ENCODE measurements at places on chromosomes 4 and X.

GRCh38 chr4:158327525-158327924 is 117.2 kb downstream of the TMEM144 start:
- DNase-seq, result no peak

- DNase-seq, result no peak
These were observed 3.4 kb upstream of the GK start for GRCh38 chrX:30649859-30650258.

DNA sequence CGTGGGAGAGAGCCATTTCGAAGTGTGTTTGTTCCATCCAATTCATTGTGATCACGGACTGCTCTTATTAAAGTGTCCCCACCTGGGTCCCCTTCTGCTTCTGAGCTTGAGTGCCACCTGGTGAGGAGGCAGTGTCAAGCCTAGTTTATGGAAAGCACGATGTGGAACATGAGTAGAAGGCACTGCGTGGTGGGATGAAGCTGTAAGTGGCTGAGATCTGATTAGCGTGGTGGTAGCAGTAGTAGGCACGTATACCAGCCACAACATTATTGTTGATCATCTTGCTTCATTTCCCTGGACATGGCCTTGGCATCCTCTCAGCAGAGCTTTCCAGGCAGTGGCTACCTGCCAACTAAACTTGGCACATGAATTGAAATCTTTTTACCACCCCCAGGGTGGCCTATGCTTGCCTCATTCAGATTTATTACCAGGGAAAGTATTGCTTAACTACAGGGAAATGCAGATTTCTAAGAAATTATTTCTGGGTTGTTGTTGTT is 46.4 kb downstream of the GPAT3 start:
- DNase-seq, result no peak

DNA sequence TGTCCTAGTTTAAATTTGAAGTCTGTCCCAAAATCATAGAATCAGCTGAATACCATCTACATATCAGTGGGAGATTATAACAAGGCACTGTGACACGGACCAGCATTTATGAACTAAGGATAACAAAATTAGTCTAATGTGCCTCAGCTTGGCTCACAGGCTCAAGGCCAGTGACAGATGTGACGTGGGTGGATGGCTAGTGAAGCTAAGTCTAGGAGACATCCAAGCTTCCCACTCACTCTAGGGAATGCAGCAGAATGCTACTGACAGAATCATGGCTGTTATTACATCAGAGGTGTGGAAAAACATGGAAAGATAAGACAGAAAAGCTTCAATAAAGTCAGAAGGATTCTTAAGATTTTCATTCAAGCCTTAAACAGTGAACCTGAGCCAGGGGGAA is 329.9 kb downstream of the NAF1 start:
- DNase-seq, result no peak

GRCh38 chr4:182604953-182605352 is 312.2 kb downstream of the DCTD start:
- no peak for DNase-seq

DNA sequence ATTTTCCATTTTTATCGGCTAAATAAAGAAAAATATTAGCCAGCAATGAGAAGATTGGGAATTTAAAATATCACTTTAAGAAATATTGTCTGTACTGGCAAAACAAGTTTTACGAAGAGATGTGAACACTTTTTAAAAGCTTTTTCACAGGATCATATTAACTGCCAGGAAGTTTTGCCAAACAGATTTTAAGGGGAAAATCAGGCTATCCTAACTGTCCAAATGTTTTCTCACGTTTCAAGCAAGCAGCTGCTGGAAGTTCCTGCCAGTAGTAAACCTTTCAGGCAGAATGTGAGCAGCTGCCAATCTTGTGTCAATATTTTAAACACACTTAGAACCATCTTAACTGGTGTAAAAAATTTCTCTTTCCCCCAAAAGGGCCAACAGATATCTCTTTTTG is 101.1 kb downstream of the ADGRL3 start:
- no peak for DNase-seq

GRCh38 chrX:3378156-3378555 is 31.7 kb upstream of the MXRA5 start:
- DNase-seq, result no peak

DNA sequence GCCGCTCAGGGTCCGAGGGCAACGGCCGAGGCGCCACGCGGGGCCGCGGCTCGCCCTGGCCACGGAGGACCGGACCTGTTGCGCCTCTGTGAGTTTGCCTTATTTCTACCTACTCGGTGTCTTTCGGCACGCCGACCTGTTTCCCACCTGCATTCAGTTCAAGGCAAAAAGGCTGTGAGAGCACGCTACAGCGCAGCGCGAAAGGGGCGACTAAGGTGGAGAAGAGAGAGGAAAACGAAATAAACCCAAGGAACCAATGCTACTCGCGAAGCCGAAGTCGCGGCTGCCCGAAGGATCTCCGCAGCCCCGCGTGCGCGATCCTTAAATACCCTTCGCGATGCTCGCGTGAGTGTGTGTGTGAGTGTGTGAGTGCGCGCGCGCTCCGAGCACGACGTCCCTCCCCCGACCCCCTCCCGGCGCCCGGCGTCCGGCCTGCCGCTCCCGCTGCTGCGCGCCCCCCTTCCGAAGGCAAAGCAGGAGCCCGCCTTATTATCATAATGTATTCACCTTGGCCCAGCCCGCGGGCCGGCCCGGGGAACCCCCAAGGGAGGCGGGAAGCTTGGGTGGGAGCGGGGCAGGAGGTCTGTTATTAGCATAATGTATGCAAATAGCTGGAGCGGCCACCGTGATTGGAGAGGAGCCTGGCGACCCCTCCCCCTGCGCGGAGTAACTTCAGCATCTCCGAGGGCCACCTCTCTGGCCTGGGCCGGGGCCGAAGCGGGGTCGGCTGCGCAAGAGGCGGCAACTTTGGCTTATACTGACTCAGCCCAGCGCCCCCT is at the start of gene COL25A1:
COL25A1 (minus strand) TSS at position 298 of the 779 bp plus-strand sequence.
- peak; percentile 37 for DNase-seq

- no peak for DNase-seq
These were observed 522.0 kb downstream of the GRID2 start for GRCh38 chr4:92825791-92826190.

GRCh38 chrX:55135171-55135570 is 46.4 kb downstream of the PAGE2 start:
- DNase-seq, result no peak

- DNase-seq, result no peak
These were observed 68.9 kb downstream of the ENOX2 start for GRCh38 chrX:130834149-130834548.

GRCh38 chrX:46573331-46573891 is at the start of gene CHST7:
Gene CHST7 (plus strand): TSS chrX:46573765. CDS start chrX:46573932, 167 bp downstream.
- peak; percentile 36 for DNase-seq

GRCh38 chrX:68428431-68428830 is 4.9 kb downstream of the OPHN1 start:
- DNase-seq, result no peak

- no peak for DNase-seq
These were observed 4.1 kb downstream of the PITX2 start for GRCh38 chr4:110618581-110619462.

GRCh38 chrX:27796640-27797257 is 11.0 kb upstream of the MAGEB10 start:
- no peak for DNase-seq

DNA sequence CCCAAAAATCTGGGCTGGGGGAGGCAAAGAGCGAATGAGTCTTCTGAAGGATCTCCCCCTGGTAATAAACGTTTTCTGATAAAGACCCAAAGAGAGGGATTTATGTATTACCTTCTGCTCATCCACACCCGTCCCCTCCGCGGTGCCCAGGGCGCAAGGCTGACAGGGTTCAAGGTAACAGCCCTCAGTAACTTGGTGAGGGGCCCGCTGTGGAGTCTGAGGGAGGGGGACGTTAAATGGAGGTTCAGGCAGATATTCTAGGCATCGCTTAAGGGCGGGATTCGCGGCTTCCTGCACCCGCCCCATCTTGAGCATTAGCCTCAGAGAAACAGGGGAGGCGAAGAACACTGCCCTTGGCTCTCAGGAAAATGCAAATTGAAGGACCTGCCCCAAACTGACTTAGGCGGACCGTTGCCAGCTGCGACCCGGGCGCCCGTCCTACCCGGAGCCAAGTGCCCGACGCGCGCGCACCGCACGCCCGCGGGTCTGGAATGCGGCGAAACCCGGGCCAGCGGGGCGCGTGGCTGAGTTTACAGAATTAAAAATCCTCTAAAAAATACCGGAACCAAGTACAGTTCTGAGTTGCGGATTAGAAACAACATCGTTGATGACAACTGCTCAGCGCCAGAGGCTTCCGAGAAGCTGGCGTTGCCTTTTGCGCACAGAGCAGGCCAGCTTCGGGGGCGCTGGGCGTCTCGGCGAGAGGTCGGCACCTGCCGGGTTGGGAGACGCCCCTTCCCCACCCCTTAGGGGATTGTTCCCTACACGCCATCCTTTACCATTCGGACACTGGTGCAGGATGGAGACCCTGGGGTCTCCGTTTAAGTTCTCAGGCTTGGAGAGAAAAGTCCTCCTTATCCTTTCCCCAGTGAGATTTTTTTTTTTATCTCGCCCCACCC is 2.8 kb downstream of the HELT start:
- no peak for DNase-seq

DNA sequence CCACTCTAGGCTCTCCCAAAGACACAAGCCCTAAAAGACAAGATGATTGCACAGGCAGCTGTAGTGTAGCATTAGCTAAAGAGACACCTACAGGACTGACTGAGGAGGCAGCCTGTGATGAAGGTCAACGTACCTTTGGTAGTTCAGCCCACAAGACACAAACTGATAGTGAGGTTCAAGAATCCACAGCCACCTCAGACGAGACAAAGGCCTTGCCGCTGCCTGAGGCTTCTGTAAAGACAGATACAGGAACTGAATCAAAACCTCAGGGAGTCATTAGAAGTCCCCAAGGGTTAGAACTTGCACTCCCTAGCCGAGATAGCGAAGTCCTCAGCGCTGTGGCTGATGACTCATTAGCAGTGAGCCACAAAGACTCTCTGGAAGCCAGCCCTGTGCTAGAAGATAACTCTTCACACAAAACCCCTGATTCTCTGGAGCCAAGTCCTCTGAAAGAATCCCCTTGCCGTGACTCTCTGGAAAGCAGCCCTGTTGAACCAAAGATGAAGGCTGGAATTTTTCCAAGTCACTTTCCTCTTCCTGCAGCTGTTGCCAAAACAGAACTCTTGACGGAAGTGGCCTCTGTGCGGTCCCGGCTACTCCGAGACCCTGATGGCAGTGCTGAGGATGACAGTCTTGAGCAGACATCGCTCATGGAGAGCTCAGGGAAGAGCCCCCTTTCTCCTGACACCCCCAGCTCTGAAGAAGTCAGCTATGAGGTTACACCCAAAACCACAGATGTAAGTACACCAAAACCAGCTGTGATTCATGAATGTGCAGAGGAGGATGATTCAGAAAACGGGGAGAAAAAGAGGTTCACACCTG is 306.3 kb downstream of the ANK2 start:
- DNase-seq, result no peak

DNA sequence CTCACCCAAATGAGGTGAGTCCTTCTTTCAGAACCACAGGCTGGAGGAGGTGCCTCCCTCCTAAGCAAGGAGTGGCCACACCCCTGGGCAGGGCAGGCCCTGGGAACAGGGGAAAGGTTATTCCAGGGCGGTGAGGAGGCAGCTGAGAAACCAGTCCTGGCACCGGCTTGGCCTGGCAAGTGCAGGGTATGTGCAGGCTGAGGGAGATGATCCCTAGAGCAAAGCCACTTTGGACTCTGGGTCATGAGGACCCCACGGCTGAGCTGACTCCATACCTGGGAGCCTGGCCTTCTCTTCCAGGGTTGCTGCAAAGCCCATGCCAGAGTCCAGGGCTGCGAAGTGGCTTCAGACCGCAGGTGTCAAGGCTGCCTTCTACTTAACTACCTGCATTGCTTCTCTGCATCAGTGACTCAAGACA is 49.5 kb upstream of the HELT start:
- DNase-seq, result no peak

DNA sequence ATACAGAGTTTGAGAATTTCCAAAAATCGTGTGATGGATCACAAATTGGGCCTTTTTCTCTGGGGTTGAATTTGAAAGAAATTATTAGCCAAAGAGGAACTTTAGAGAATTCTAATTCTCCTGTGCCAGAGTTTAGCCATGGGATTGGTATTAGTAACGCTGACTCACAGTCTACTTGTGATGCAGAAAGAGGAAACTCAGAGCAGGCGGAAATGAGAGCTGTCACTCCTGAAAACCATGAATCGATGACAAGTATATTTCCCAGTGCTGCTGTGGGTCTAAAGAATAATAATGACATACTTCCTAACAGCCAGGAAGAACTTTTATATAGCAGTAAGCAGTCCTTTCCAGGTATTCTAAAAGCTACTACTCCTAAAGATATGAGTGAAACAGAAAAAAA is 64.9 kb downstream of the N4BP2 start:
- DNase-seq, result no peak

- no peak for DNase-seq
These were observed 17.2 kb upstream of the ARSJ start for GRCh38 chr4:113996599-113997177.

- no peak for DNase-seq
These were observed 13.1 kb downstream of the TCEAL7 start for GRCh38 chrX:103343105-103343504.

DNA sequence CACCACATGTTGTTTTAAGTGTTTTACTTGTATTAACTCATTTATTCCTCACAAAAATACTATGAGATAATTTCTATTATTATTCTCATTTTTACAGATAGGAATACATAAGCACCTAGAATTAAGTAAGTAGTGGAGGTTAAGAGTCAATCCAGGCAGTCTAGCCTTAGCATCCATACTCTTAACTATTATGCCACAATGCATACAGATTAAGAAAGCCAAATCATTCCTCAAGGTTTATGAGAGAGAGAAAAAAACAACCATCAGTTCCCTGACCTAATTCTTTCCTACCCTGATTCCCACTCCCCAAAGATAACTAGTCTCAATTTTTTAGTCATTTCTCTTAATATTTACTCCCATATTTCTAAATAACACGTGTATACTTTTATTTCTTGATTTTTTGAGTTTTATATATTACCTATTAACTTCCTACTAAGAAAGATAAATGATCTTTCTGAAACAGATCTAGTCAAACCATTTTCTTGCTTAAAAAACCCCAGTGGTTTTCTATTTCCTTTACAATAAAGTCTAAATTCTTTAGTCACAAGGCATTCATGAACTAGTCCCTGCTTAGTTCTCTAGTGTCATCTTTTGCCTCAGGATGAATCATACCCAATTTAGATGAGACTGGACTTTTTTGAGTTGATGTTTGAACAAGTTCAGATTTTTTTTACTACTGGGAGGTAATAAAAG is 16.0 kb downstream of the UBA6 start:
- no peak for DNase-seq

GRCh38 chr4:13542577-13543031 is 1.7 kb downstream of the NKX3-2 start:
- no peak for DNase-seq

DNA sequence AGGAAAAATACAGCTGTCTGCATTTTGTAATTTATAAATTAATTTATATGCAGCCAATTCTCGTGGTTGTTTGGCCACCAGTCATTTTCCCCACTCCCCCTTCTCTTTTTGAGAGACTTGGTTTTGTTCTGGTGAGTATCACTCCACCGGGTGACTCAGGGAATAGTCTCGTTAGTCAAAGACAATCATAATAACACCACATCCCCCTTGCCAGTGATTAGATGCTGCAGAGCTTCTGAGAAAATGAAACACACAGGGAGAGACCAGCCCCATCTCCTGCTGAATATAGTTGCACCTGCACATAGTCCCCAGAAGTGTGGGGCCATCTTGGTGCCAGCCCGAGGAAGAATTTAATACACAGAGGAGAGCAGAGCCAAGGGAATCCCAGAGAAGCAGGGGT is 8.0 kb upstream of the FNIP2 start:
- no peak for DNase-seq

GRCh38 chr4:8051644-8052043 is 107.0 kb downstream of the ABLIM2 start:
- DNase-seq, result no peak

GRCh38 chr4:167210166-167210565 is 24.1 kb downstream of the SPOCK3 start:
- DNase-seq, result no peak
